Stomach (tissue), 19 donors: ENCODE measurements at places on chromosomes 12 and 14.

- peaks cover 22% of the 10 kb centered on the region for H3K4me1 ChIP-seq
- no peak overlapping the region for H3K4me3 ChIP-seq
- no peaks in the 10 kb centered on the region for H3K27me3 ChIP-seq
- H3K27ac ChIP-seq: peak overlapping the region; percentile 61
- DNase-seq: peak; percentile 63
Observed at GRCh38 chr12:91877456-91878235, 268.0 kb downstream of the BTG1 start.

GRCh38 chr12:93819050-93819491 is 141.9 kb downstream of the CRADD start:
- peak; percentile 39 for DNase-seq
- H3K4me3 ChIP-seq: no peak overlapping the region
- H3K36me3 ChIP-seq: no peaks in the 10 kb centered on the region
- peaks cover 22% of the 10 kb centered on the region for H3K4me1 ChIP-seq
- no peaks in the 10 kb centered on the region for H3K27me3 ChIP-seq

GRCh38 chr14:49619730-49620129 is 696 bp downstream of the RPL36AL start:
- peaks cover 25% of the 10 kb centered on the region for H3K4me1 ChIP-seq
- peak overlapping the region; percentile 96 for H3K27ac ChIP-seq
- H3K36me3 ChIP-seq: peaks cover 8% of the 10 kb centered on the region
- peak overlapping the region; percentile 87 for H3K4me3 ChIP-seq

DNA sequence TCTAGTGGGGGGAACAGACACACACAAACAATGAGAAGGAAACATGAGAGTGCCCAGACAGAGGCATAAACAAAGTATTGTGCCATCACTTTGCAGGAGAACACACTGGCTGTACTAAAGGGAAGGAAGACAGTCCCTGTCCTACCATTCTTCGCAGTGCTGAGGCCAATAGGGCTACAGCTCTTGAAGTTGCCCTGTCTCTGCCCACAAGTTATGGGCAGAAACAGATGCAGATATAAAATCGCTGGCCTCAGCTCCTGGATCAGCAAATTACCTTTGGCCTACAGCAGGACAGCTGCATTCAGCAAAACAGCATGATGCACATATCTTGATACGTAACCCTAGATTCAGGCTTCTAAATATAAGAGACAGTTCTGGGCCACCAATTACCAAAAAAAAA is 23.0 kb upstream of the PRKAB1 start:
- no peak overlapping the region for H3K27ac ChIP-seq
- DNase-seq: no peak
- no peaks in the 10 kb centered on the region for H3K4me1 ChIP-seq
- H3K36me3 ChIP-seq: no peaks in the 10 kb centered on the region
- H3K4me3 ChIP-seq: no peak overlapping the region
- H3K27me3 ChIP-seq: no peaks in the 10 kb centered on the region

- no peaks in the 10 kb centered on the region for H3K27me3 ChIP-seq
- H3K36me3 ChIP-seq: no peaks in the 10 kb centered on the region
- DNase-seq: no peak
- peaks cover 4% of the 10 kb centered on the region for H3K4me1 ChIP-seq
Observed at GRCh38 chr12:117688446-117688845, 280.3 kb downstream of the KSR2 start.

- no peaks in the 10 kb centered on the region for H3K4me1 ChIP-seq
- no peak for DNase-seq
- no peak overlapping the region for H3K4me3 ChIP-seq
Observed at GRCh38 chr14:51482102-51482501, 169.6 kb upstream of the FRMD6 start.

DNA sequence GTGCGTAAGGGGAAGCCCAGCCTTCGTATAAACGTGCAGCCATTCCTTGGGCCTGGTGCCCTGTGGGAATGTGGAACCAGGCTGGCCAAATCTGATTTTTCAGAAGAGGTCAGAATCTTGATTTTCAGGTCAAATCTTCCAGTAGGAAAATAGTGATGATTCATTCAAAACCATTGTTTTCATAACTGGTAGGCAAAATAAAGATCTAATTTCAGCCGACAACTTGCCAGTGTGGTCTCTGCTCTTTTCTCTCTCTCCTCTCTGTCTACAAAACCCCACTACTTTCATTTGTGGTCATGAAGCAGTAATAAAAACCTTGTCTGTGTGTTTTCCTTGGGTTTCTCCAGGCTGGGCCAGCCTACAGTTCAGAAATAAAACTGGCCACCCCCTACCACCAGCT is 135.1 kb downstream of the RBM19 start:
- no peaks in the 10 kb centered on the region for H3K36me3 ChIP-seq
- no peak for DNase-seq
- no peak overlapping the region for H3K4me3 ChIP-seq

DNA sequence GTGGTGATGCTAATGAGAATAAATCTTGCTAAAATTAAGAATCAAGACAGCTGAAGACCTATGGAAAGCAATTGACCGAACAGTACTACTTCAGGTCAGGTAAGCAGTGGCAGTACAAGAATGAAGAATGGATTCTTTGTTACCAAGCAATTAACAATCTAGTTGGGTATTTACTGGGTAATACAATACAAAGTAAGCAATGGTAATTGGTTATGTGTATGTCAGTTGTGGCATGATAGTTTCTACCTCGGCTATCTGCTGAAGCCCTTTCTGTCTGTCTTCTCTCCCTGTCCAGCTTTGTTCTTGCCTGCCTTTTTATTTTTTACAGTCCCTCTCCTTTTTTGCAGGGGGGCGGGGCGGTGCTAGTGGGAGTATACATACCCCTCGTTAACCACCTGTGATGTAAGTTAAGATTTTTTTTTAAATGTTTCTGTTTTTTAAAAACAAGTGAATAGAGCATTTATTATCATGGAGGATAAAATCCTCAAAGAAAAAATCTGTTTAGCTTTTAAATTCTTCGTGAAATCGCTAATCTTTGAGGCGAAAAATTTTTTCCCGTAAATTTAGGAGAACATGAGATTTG is 75.9 kb downstream of the RCOR1 start:
- no peaks in the 10 kb centered on the region for H3K27me3 ChIP-seq
- peaks cover 8% of the 10 kb centered on the region for H3K4me1 ChIP-seq
- no peak overlapping the region for H3K27ac ChIP-seq

DNA sequence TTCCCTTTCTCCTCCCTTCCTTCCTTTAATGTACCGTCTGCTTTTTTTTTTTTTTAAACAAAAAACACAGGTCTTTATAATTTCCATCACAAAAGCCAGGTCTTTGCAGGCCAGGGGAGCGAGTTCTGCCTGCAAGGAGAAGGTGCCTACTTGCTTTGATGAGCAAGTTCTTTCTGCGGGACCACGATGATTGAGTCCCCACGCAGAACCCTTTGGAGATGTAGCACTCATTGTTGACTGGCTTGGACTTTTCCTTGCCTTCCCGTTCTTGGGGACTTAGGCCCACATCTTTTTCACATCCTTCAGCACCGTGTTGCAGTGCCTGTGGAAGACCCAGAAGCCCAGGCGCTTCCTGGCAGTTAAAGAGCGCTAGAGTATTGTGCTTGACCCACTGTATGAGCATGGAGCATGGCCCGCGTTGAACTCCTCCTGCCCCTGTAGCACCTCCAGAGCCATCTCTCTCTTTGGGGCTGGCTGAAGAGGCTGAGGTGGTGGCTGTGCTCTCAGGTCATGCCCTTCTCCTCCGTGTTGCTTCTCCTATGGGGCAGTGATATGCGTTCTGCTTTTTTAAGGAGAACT is 177.6 kb downstream of the EXOC5 start:
- DNase-seq: no peak
- H3K27ac ChIP-seq: no peak overlapping the region
- H3K4me1 ChIP-seq: no peaks in the 10 kb centered on the region
- H3K27me3 ChIP-seq: no peaks in the 10 kb centered on the region
- no peak overlapping the region for H3K4me3 ChIP-seq
- H3K36me3 ChIP-seq: no peaks in the 10 kb centered on the region

- DNase-seq: no peak
- no peak overlapping the region for H3K27ac ChIP-seq
- H3K27me3 ChIP-seq: no peaks in the 10 kb centered on the region
- H3K4me3 ChIP-seq: no peak overlapping the region
Observed at GRCh38 chr12:14942196-14942931, 4.0 kb upstream of the ERP27 start.

- no peak overlapping the region for H3K4me3 ChIP-seq
- peaks cover 11% of the 10 kb centered on the region for H3K36me3 ChIP-seq
- no peaks in the 10 kb centered on the region for H3K27me3 ChIP-seq
- H3K27ac ChIP-seq: no peak overlapping the region
Observed at GRCh38 chr14:89312932-89313331, 104.1 kb downstream of the FOXN3 start.

- no peak for DNase-seq
- H3K4me3 ChIP-seq: no peak overlapping the region
- H3K4me1 ChIP-seq: no peaks in the 10 kb centered on the region
- no peaks in the 10 kb centered on the region for H3K36me3 ChIP-seq
- no peak overlapping the region for H3K27ac ChIP-seq
Observed at GRCh38 chr14:25953532-25954139, 644.2 kb downstream of the NOVA1 start.

DNA sequence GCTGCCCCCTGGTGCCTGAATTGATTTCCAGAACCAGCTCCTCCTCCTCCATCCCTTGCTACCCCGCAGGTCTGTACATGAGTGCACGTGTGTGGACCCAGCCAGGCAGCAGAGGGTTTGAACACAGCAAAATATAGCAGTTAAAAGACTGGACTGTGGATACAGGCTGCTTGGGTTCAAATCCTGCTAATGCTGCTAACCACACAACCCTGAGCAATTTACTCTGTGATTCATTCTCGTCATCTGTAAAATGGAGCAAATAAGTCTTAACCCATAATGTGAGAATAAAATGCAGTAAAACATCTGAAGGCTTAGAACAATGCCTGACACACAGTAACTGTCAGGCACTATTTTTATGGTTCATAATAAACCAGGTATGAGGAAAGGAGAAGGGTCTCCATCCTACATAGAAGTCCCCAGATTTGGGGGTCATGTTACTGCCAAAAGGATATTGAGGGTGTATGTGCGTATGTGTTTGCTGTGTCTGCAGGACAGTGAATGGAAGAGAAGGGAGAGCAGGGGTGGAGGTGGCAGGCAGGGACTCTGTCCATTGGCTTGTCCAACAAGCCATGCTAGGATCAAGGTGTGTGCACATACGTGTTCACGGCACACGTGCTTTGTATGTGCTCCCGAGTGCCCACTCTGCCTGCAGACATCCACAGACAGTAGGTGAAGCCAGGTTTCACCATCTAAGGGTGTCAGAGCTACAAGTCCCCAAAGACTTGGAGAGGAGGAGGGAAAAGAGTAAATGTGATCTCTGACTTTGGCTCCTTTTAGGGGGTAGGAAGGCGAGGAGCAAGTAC is 1.5 kb upstream of the STAT6 start:
- H3K27me3 ChIP-seq: no peaks in the 10 kb centered on the region
- peaks cover 24% of the 10 kb centered on the region for H3K4me1 ChIP-seq
- peak overlapping the region; percentile 97 for H3K27ac ChIP-seq
